ENCODE measurements at places on chromosomes 6 and 20.
A peak's percentile ranks its signal among the peaks of the same experiment; 100 is the strongest.

- DNase-seq: no peak
Measured at GRCh38 chr20:48006036-48006833, 221.0 kb upstream of the SULF2 start.

- DNase-seq: no peak
Measured at GRCh38 chr6:41043151-41043550, 884 bp downstream of the TSPO2 start.

DNA sequence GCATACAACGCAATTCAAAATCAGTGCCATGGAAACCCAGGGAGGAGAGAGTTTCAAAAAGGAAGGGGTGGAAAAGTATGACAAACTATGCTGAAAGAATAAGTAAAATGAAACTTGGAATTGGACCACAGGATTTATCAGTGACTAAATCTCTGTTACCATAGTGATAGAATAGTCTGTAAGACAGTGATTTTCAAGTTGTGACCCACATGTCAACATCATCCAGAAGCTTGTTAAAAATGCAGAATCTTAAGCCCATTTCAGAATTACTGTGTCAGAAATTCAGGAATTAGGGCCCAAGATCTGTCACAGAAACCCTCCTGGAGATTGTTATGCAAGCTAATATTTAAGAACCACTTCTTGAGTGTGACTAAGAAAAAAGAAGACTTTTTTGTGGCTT, 417.7 kb upstream of the JAG1 start:
- DNase-seq: no peak

GRCh38 chr6:152271776-152272464, 365.2 kb downstream of the SYNE1 start:
- DNase-seq: no peak

GRCh38 chr6:168417679-168418557, 23.1 kb upstream of the SMOC2 start:
- no peak for DNase-seq

DNA sequence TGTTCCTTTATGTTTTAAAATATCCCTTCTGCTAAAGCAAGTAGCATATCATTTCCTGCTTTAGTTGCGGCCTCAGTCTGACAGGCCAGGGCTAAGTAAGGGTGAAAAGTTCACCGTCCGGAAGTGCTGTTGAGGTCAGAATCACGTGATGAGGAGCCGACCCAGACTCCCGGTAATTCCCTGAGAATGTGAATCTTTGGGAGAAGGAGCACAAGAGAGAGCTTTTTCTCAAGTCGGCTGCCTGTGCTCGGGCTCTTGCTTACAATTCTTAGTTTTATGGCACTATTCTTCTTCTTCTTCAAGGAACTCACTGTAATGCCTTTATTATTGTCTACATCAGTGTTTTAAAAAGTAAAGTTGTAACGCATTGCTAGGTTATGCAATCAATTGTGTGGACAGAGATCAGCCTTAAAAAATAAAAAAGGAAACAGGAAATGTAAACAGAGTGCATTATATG, 309.3 kb downstream of the PRL start:
- DNase-seq: no peak

- no peak for DNase-seq
Measured at GRCh38 chr6:25156123-25156522, 123.1 kb upstream of the CARMIL1 start.

- DNase-seq: no peak
Measured at GRCh38 chr6:42313941-42314570, 96.4 kb upstream of the MRPS10 start.

- no peak for DNase-seq
Measured at GRCh38 chr20:32281711-32282110, 4.3 kb downstream of the KIF3B start.

- DNase-seq: peak; percentile 20
Measured at GRCh38 chr6:138157986-138158638, 3.6 kb upstream of the ARFGEF3 start.

- DNase-seq: no peak
Measured at GRCh38 chr6:43217351-43217750, 11.9 kb downstream of the DNPH1 start.

GRCh38 chr6:143015300-143015706, 45.4 kb upstream of the AIG1 start:
- no peak for DNase-seq

DNA sequence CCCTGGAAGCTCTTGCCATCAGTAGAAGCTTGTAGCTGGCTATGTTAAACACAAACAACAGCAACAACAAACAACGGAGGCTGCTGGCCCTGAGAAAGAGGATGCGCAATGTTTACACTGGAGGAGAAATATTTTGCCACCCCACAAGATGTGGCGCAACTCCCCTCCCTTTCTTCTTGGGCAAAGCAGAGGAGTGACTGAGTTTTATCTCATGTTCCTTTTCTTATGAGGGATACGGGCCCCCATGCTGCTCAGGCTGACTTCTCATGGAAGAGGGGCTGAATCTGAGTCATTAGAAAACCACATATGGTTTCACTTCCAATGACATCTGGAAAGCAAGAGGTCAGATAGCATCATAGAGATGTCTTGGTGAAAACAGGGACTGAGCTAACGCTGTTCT, 75.9 kb upstream of the HDDC2 start:
- no peak for DNase-seq

DNA sequence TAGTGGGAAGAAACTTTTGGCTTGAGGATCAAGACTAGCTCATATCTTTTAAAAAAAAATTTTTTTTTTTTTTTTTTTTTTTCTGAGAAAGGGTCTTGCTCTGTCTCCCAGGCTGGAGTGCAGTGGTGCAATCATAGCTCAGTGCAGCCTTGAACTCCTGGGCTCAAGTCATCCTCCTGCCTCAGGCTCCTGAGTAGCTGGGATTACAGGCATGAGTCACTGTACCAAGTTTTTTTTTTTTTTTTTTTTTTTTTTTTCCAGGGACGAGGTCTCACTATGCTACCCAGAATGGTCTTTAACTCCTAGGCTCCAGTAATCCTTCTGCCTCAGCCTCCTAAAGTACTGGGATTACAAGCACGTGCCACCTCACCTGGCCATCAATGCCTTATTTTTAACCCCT, 27.9 kb downstream of the GCLC start:
- no peak for DNase-seq

DNA sequence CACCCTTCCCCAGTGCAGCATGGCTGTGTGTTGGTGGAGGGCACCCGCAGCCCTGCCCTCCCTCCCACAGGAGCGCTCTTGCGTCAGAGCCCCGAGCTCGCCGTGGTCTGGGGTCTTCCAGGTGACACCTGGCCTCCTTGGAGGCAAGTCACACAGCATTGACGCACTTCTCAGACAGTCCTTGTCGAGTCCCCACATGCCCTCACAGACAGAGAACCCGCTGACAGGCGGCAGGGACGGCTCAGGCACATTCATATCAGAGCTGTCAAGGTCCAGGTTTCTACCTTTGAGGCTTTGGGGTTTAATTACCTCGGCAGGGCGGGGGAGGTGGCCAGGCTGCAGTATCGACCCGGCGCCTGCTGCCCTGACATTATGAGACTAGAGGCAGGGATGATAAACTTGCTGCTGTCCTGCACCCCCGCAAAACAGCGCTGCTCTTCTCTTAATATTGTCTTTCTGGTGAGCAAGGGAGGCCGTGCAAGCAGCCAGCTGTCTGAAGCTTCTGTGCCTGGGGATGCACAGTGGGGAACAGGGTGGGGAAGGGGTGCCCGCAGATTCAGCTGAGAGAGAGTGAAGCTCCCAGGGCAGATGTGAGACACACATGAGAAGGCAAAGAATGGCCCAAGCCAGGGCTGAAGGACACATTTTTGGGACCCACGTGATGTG, 4.7 kb downstream of the NPEPL1 start:
- no peak for DNase-seq

- DNase-seq: no peak
Measured at GRCh38 chr6:90111387-90111786, 185.3 kb downstream of the BACH2 start.

GRCh38 chr20:48080583-48080982, 295.3 kb upstream of the SULF2 start:
- DNase-seq: no peak

DNA sequence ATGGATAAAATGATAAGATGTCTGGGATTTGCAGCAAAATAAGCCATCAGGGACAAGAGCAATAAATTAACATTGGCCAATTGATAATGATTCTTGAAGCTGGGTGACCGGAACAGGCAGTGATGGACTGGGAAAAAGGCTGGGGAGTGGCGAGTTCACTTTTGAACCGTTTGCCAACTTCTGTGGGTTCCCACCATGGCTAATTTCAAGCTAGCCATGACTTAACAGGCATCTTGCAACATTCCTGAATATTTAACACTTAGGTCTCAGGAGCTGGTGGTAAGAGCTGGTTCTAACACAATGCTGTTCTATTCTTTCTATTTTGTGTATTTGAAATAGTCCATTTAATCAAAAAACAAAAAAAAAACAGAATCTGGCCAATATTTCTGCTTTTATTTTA, 37.6 kb upstream of the CD83 start:
- no peak for DNase-seq

DNA sequence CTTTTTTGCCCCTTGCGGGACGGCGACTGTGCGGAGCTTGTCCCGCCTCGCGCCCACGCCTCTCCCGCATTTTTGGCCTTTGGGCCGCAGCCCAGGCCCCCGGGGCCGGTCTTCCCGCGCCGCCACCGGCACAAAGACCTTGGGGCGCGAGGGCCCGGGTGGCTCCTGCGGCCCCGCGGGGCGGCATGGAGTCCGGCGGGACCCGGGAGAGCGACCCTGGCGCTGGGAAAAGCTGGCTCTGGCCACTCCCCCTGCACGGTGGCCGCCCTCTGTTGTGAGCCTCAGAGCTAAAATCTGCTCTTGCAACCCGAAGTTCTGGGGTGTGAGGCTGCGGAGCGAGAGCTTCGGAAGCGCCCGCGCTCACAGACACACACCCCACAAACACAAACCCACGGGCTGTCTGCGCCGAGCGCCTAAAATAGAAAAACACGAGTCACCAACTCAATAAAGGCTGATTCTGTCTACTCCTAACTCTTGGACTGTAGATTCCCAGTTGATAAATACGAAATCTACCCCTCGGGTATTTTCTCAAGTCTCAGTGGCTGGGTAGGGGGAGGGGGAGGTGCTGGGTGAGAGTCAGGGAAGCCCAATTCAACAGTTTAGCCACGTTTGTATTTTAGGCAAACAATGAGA, 496 bp upstream of the BEND3 start:
- DNase-seq: peak; percentile 54

GRCh38 chr20:15703171-15703911, 869.9 kb downstream of the KIF16B start:
- DNase-seq: no peak

GRCh38 chr20:40572251-40572650, 116.8 kb downstream of the MAFB start:
- DNase-seq: no peak

- DNase-seq: peak; percentile 97
Measured at GRCh38 chr6:37103169-37104039, 66.5 kb upstream of the PIM1 start.

DNA sequence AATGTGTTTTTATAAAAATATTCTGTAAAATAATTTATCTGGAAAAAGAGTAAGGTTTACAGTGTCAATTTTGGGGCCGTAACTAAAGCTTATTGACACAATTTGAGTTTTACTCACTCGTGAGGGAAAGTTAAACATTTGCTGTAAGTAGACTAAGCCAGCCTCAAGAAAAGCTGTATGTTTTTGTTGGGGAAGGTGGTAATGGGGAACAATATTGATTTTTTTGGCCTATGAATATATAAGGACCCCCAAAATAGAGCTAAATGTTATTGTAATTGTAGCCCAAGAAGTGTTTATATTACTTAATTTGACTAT, 1.4 kb downstream of the SENP6 start:
- DNase-seq: no peak

GRCh38 chr6:11766589-11767450, 11.8 kb downstream of the ADTRP start:
- no peak for DNase-seq

DNA sequence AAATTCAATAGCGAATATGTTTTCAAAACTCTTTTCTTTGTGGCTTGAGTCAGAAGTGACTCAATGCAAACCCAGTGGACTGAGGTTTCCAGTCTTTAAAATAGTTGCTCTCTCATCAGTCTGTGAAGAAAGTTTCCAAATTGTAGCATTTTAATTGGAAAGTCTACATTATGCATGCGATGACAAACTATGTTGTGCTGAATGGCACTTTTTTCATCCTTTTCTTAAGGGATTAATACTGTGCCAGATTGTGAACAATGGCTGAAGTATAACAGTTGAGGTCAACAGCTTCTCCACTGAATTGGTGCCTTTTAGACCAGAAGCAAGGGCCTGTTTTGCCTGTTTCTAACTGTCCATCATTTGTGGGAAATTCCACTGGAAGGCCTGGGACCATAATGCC, 377.1 kb downstream of the BTBD9 start:
- no peak for DNase-seq
